ENCODE measurements at places on chromosomes 5 and 9.

GRCh38 chr5:61468483-61468865 is 136.4 kb downstream of the ZSWIM6 start:
- no peak for DNase-seq

DNA sequence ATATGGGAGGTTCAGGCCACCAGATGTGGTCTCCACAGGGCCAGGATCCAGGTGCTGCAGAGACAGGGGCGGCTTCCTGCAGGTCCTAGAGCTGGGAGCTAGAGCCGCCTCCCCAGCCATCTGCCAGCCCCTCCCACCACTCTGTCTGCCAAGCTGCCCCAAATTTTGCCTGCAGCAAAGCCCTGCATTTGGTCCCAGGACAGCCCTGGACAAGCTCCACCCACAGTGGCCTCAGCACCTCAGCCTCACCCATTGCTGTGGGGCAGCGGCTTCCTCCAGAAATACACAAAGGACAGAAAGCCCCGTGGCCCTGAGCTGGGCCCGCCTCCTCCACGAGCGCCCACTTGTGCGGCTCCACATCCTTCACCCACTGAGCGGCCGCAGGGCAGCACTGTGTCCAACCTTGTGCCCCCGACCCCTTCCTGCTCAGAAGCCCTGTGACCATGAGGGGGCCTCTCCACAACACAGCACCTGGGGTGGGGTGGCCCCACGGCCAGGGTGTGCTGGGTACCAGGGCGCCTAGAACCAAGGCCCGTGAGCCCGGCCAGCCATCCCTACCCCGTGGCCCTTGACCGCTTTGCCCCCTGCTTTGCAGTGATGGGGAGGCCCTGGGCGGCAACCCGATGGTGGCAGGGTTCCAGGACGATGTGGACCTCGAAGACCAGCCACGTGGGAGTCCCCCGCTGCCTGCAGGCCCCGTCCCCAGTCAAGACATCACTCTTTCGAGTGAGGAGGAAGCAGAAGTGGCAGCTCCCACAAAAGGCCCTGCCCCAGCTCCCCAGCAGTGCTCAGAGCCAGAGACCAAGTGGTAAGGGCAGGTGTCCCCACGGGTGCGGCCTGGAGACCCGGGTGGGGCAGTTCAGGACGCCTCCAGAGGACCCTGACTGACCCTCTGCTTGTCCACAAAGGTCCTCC is 3.7 kb upstream of the AJM1 start:
- no peak for DNase-seq

DNA sequence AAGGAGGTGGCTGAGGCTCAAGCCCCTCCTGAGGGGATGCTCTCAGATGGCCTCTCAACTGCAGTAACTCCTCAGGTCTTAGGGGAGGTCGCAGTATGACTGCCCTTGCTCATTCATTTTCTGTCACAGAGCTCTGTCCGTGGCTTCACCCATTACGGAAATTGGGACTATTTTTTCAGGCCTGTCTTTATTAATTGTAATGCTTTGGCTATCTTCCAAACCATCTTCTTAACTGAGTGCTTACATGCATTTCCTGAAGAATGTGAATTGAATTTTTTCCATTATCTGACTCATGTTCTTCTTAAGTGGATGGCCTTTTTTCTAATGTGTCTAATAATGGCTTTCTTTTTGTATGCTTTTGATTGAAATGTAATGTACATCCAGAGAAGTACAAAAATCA is 36.4 kb upstream of the SV2C start:
- DNase-seq, result no peak

DNA sequence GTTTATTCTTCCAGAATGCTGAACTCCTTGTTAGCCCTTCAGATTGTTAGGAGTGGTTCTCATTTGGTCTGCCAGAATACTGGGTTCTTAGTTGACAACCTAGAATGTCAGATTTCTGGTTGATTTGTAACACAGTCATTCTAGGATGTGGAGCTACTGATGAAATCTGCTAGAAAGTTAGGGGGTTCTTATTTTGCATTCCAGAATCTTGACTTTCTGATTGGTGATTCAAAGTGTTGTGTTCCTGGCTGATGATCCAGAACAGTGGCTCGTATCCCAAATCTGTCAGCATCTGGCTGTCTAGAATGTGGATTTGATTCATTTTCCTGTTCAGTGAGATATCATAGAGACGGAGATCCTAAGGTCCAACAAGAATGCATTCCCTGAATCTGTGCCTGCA is 21.9 kb downstream of the PTGS1 start:
- no peak for DNase-seq

GRCh38 chr5:168654211-168654721 is 75.1 kb upstream of the PANK3 start:
- no peak for DNase-seq
